Ovary (tissue), 10 donors: ENCODE measurements at places on chromosomes 12 and 14. TPM values are rescaled to one million over a fixed set of nuclear protein-coding genes. Genes with fewer than 3 reads are reported as not detected.

RNASE4 gene
- total RNA-seq = 42.0 TPM

TESPA1 gene
- total RNA-seq = 2.1 TPM

RIN3 gene
- total RNA-seq = 6.2 TPM

GPRC5D gene
- not detected for total RNA-seq

EIF2S3B gene
- 1.1 TPM for total RNA-seq

C12orf42 gene
- total RNA-seq = not detected

SMOC1 gene
- total RNA-seq = 0.36 TPM

FAIM2 gene
- 1.8 TPM for total RNA-seq

TSPAN11 gene
- total RNA-seq = 1.7 TPM

ITGA5 gene
- total RNA-seq = 32.6 TPM

- DNase-seq = no peak
- no peaks in the 10 kb centered on the region for H3K27me3 ChIP-seq
- H3K36me3 ChIP-seq = no peaks in the 10 kb centered on the region
- H3K4me3 ChIP-seq = no peak overlapping the region
- no peak overlapping the region for H3K27ac ChIP-seq
These were observed 6.1 kb downstream of the PTPN6 start for GRCh38 chr12:6957151-6957701.

GRCh38 chr12:39807043-39807442, 187.4 kb upstream of the ABCD2 start:
- no peaks in the 10 kb centered on the region for H3K36me3 ChIP-seq
- no peak overlapping the region for H3K4me3 ChIP-seq
- H3K27ac ChIP-seq = no peak overlapping the region
- no peaks in the 10 kb centered on the region for H3K27me3 ChIP-seq

DNA sequence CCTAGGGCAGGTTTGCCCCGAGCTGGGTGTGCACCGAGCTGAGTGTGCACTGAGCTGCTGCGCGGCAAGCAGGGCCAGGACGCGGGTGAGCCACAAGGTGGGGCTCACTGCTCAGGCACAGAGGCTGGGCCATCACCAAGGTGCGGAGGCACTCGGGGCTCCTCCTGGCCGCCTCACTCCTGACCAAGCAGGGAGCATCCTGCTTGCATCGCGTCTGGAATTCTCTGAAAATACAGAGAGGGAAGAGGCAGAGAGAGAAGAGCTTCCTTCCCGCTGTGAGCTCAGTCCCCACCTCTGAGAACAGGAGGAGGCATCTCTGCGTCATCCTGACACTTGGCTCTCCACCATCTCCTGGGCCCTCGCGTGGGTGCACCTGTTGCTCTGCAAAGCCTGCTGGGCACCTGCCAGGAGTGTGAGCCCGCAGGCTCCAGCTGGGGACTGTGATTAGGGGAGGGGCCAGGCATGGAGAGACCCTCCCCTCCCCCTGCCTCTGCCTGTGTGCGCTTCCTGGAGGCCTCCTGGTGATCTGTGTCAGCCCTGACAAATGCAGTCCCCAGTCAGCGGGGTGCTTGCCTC, 116.3 kb downstream of the GLT1D1 start:
- DNase-seq = no peak
- H3K27me3 ChIP-seq = no peaks in the 10 kb centered on the region
- no peak overlapping the region for H3K27ac ChIP-seq
- no peaks in the 10 kb centered on the region for H3K4me1 ChIP-seq
- H3K4me3 ChIP-seq = no peak overlapping the region

- H3K27me3 ChIP-seq = no peaks in the 10 kb centered on the region
- no peak overlapping the region for H3K27ac ChIP-seq
- H3K4me1 ChIP-seq = peaks cover 1% of the 10 kb centered on the region
- H3K36me3 ChIP-seq = no peaks in the 10 kb centered on the region
- no peak for DNase-seq
These were observed 927 bp downstream of the PTHLH start for GRCh38 chr12:27971606-27972005.

DNA sequence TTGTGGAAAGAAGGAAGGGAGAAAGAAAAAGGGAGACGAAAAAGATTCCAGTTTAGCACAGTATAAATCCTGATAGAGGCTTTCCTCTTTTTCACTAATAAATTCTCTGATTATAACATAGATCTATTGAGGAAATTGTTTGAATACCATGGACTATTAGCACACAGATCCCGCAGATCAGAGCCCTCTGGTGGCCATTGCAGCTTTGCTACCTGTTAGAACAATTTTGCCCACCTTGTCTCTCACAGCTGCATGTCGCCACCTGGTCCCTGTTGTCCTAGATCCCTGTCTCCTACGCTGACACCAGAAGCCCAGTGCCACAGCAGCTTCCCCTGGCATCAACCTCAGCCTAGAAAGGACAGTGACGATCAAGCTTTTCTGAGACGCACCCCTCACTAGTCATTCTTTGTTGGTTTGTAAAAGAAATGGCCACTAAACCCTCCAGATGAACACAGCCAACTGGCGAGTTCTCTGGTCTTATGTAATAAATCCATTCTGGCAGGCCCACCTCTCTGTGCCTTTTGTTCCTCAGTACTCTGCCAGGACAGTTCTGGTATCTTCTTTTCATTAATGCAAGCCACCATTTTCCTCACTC, 9.9 kb downstream of the GPHB5 start:
- no peaks in the 10 kb centered on the region for H3K36me3 ChIP-seq
- no peaks in the 10 kb centered on the region for H3K4me1 ChIP-seq
- no peaks in the 10 kb centered on the region for H3K27me3 ChIP-seq
- DNase-seq = no peak
- no peak overlapping the region for H3K4me3 ChIP-seq

DNA sequence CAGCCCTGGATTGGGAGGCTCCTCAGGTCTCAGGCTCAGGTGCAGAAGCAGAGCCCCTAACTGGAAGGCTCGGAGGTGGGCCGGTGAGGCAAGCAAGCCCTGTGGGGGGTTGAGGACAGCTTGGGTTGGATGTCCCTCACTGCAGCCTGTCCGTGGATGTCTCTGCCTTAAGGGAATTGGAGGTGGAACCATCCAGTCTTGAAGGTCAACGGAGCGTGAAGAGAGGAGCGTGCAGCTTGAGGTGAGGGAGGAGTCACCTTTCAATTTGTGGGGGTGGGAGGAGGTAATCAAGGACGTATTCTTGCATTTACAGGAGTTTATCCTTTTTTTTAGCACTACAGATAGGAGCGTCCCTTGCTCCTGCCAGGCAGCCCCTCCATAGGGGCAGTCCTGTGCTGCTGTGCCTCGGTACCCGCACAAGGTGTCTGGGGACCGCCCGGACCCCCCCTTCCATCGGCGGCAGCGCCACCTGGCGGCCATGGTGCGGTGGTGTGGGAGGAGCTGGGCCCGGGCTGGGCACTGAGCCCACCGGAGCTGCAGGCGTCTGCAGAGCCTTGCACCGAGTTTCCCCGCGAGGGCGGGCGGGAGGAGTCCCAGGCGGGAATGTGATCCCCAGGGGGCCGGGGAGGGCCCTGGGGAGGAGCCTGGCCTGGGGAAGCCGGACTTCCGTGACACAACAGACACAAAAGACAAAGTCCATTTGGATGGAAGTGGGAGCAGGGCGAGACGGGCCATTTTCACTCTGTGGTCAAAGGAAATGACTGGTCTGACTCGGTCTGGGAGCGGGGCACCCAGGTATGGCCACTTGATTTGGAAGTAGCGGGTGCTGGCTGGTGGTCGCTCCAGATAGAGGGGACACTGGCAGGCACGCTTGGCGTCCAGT, 864 bp downstream of the DNAJC22 start:
- H3K4me1 ChIP-seq = peaks cover 16% of the 10 kb centered on the region
- peak; percentile 84 for DNase-seq

- H3K36me3 ChIP-seq = no peaks in the 10 kb centered on the region
- H3K27me3 ChIP-seq = no peaks in the 10 kb centered on the region
- H3K4me3 ChIP-seq = no peak overlapping the region
- no peak overlapping the region for H3K27ac ChIP-seq
These were observed 52.4 kb upstream of the CAPRIN2 start for GRCh38 chr12:30806989-30807694.

DNA sequence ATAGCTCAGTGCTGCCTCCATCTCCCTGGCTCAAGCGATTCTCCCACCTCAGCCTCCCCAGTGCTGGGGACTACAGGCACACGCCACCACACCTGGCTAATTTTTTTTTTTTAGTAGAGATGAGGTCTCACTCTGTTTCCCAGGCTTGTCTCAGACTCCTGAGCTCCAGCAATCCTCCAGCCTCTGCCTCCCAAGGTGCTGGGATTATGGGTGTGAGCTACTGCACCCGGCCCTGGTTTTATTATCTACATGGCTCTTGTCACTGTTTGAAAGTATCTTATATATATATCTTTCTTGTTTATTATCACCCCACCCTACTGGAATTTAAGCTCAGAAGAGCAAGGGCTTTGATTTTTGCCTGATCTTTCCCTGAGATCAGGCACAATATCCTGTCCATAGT, 7.6 kb upstream of the TMED10 start:
- no peak overlapping the region for H3K27ac ChIP-seq
- DNase-seq = no peak
- no peak overlapping the region for H3K4me3 ChIP-seq
- H3K27me3 ChIP-seq = no peaks in the 10 kb centered on the region
- peaks cover 9% of the 10 kb centered on the region for H3K4me1 ChIP-seq

- H3K27ac ChIP-seq = no peak overlapping the region
- DNase-seq = no peak
- no peaks in the 10 kb centered on the region for H3K4me1 ChIP-seq
These were observed 133.0 kb upstream of the PRMT8 start for GRCh38 chr12:3357950-3358525.

- no peaks in the 10 kb centered on the region for H3K27me3 ChIP-seq
- H3K27ac ChIP-seq = no peak overlapping the region
- no peaks in the 10 kb centered on the region for H3K4me1 ChIP-seq
- H3K36me3 ChIP-seq = no peaks in the 10 kb centered on the region
- DNase-seq = no peak
- H3K4me3 ChIP-seq = no peak overlapping the region
These were observed 9.2 kb downstream of the STAT2 start for GRCh38 chr12:56350662-56351061.

GRCh38 chr12:92942905-92943304, 13.8 kb upstream of the EEA1 start:
- H3K36me3 ChIP-seq = no peaks in the 10 kb centered on the region
- no peak overlapping the region for H3K27ac ChIP-seq
- DNase-seq = no peak
- H3K4me3 ChIP-seq = no peak overlapping the region
- H3K4me1 ChIP-seq = peaks cover 2% of the 10 kb centered on the region

DNA sequence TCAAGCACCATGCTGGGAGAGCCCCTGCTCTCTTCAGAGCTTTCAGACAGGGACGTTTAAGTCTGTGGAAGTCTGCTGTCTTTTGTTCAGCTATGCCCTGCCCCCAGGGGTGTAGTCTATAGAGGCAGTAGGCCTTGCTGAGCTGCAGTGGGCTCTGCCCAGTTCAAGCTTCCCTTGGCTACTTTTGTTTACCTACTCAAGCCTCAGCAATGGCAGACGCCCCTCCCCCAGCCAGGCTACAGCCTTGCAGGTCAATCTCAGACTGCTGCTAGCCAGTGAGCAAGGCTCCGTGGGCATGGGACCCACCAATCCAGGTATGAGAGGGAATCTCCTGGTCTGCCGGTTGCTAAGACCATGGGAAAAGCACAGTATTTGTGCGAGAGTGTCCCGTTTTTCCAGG, 37.4 kb upstream of the C12orf71 start:
- no peaks in the 10 kb centered on the region for H3K27me3 ChIP-seq
- no peak overlapping the region for H3K4me3 ChIP-seq
- H3K36me3 ChIP-seq = no peaks in the 10 kb centered on the region

DNA sequence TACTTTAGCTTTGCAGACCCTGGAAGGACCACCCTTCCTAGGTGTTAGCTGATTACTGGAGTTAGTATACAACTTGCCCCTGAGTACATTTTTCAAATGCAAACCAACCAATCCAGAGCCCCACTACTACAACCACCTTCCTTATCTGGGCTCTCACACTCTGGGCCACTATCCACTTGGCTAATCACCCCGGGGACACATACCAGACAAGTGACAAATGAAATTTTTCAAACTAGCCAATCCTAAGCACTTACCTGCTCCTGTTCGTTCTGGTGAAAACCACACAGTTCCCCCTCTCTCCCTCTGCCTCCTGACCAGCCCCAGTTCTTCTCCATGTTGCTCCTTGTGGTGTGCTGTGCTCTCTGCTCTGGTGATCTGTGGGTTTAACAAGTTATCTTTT, 140.4 kb downstream of the CNTN1 start:
- no peak overlapping the region for H3K27ac ChIP-seq
- no peaks in the 10 kb centered on the region for H3K36me3 ChIP-seq
- no peak for DNase-seq
- H3K4me3 ChIP-seq = no peak overlapping the region
- no peaks in the 10 kb centered on the region for H3K27me3 ChIP-seq
- no peaks in the 10 kb centered on the region for H3K4me1 ChIP-seq

- no peak for DNase-seq
- no peak overlapping the region for H3K4me3 ChIP-seq
- H3K4me1 ChIP-seq = no peaks in the 10 kb centered on the region
- H3K27ac ChIP-seq = no peak overlapping the region
- H3K36me3 ChIP-seq = no peaks in the 10 kb centered on the region
These were observed 16.7 kb downstream of the CCNK start for GRCh38 chr14:99497894-99498293.

DNA sequence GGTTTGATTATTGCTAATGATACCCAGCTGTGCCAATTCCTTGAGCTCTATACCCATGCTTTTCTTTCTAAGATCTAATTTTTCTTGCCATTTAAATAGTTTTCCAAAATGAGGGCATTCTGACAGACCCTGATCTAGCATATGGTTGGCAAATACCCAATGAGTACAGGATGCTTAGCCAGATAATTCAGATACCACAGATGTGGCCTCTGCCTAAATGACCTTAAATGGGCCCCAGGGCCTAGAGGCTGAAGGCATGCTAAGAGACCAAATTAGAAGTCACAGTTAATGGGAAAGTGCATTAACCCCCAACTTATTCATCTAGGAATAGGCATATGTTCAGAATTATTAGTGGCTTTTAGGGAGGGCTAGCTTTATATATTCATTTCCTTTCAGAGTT, 122.3 kb upstream of the CNOT2 start:
- no peak overlapping the region for H3K27ac ChIP-seq
- no peaks in the 10 kb centered on the region for H3K27me3 ChIP-seq
- no peaks in the 10 kb centered on the region for H3K36me3 ChIP-seq

DNA sequence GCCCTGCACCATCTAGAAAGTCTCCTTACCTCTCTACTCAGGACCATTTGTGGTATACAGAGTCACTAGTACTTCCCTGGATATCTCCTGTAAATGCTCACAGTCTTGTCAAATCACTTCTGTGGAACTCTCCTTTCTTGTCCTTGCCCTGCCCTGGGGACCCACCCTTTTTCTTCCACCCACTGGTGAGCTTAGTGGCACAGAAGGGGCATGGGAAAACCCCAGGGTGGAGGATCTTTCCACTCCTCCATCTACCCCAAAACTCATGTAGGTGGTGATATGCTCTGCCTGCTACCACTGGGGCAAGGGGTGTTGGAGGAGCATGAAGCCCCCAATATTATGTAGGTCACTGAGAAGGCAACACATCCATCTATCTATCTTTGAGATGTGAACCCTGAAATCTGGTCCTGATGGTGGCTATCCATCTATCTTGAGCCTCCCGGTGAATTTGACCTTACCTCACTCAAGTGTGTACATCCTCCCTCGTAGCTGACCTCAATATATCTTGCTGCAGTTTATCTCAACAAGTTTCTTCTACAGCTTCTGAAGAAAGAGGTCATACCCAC, 943 bp downstream of the TESPA1 start:
- no peak overlapping the region for H3K27ac ChIP-seq
- no peaks in the 10 kb centered on the region for H3K36me3 ChIP-seq
- H3K4me1 ChIP-seq = peaks cover 2% of the 10 kb centered on the region
- no peak for DNase-seq

GRCh38 chr14:76940021-76940760, 88.3 kb downstream of the IRF2BPL start:
- H3K27me3 ChIP-seq = no peaks in the 10 kb centered on the region
- H3K36me3 ChIP-seq = no peaks in the 10 kb centered on the region
- no peak overlapping the region for H3K4me3 ChIP-seq
